HCT116 (cell line): ENCODE measurements at places on chromosomes 2 and 18. TPM values are rescaled to one million over a fixed set of nuclear protein-coding genes. Genes with fewer than 3 reads are reported as not detected.

Gene CDK15
- not detected for total RNA-seq

Gene TGFA
- total RNA-seq, result 50.1 TPM

GRCh38 chr2:71767663-71768062, 314.3 kb downstream of the DYSF start:
- H3K27ac ChIP-seq, result no peak overlapping the region
- H3K36me3 ChIP-seq, result no peaks in the 10 kb centered on the region
- no peak for DNase-seq
- H3K27me3 ChIP-seq, result no peaks in the 10 kb centered on the region

- no peaks in the 10 kb centered on the region for H3K36me3 ChIP-seq
These were observed 678.0 kb downstream of the RNF144A start for GRCh38 chr2:7595206-7595605.

Gene CDCA7
- 57.9 TPM for total RNA-seq

- DNase-seq, result no peak
- no peaks in the 10 kb centered on the region for H3K27me3 ChIP-seq
- H3K4me3 ChIP-seq, result no peak overlapping the region
These were observed 62.3 kb upstream of the ACYP2 start for GRCh38 chr2:54052825-54053718.

DNA sequence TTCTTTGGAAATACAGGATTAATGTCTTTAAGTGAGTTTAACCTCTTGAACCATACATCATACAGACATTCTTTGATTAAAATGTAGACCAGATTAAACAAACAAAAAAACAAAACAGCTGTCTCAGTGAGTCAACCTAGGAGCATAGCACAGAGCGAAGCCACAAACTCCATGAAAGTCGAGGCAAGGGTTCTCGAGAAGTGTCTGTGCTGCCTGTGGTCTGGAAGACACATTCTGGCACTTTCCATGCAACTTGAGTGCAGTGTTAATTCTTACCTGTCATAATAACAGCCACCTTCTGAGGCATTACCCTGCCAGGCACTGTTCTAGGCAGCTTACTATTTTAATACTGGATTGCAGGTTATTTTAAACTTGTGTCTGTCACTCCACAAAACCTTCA, 435.5 kb upstream of the MMADHC start:
- H3K4me3 ChIP-seq, result no peak overlapping the region
- H3K36me3 ChIP-seq, result no peaks in the 10 kb centered on the region
- no peak for DNase-seq
- no peaks in the 10 kb centered on the region for H3K27me3 ChIP-seq

GRCh38 chr18:22490429-22490846, 72.7 kb upstream of the CTAGE1 start:
- DNase-seq, result no peak
- H3K4me3 ChIP-seq, result no peak overlapping the region
- H3K27ac ChIP-seq, result no peak overlapping the region
- H3K4me1 ChIP-seq, result peaks cover 8% of the 10 kb centered on the region; the same call in 1 of the 2 replicates

Gene KCNS3
- 5.2 TPM for total RNA-seq

DNA sequence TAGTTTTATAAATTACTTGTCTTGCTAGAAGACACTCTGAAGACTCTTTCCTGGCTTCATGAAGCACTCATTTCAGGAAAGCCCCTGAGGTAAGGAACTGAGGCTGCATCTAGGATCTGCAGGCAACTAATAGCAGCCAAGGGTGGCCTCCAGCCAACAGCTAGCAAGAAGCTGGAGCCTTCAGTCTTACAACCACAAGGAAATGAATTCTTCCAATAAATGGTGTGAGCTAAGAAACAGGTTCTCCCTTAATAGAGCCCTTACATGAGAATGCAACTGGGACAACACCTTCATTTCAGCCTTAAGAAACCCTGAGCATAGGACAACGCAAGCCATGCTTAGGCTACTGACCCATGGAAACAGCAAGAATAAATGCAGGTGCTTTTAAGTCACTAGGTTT, 254.6 kb upstream of the RBBP8 start:
- no peak overlapping the region for H3K27ac ChIP-seq
- no peak for DNase-seq
- H3K4me1 ChIP-seq, result no peaks in the 10 kb centered on the region
- H3K4me3 ChIP-seq, result no peak overlapping the region
- H3K27me3 ChIP-seq, result peaks cover 8% of the 10 kb centered on the region; the same call in 1 of the 2 replicates
- no peaks in the 10 kb centered on the region for H3K36me3 ChIP-seq

Gene PLA2R1
- 0.34 TPM for total RNA-seq

Gene LOXHD1
- not detected for total RNA-seq

DNA sequence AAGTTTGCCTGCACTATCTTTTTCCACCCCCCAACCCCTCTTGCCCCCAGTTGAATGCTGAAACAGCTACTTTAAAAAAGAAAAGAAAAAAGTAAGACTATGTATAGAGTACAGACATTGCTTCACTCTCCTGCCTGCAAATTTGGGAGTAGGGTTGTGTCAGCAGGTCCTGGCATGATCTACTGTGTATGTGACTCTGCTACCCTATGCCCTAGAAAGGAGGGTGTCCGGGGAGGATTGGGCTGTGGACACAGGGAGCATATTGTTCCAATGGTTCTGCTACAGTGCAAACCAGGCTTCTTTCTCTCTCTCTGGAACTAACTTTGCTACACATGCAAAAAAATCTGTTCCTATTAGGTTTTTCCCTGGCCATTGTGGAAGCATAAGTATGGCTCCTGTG, 9.9 kb upstream of the ZEB2 start:
- H3K36me3 ChIP-seq, result no peaks in the 10 kb centered on the region
- no peaks in the 10 kb centered on the region for H3K4me1 ChIP-seq
- no peak overlapping the region for H3K27ac ChIP-seq

Gene VIT
- total RNA-seq, result not detected

Gene IL36B
- total RNA-seq, result not detected

DNA sequence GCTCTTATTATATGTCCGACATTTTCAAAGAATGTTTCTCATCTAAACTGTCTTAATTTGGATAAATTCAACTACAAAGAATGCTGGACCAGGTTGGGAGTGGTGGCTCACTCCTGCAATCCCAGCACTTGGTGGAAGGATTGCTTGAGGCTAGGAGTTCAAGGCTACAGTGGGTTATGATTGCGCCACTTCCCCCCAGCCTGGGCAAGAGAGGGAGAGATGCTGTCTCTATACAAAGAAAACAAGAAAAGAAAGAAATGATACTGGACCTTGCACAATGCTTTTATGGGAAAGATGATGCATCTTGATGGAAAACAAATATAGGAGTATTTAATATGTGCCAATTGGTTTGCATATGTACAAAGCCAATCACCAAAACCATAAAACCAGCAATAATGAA, 296.7 kb downstream of the LPIN1 start:
- no peak overlapping the region for H3K4me3 ChIP-seq
- H3K27me3 ChIP-seq, result no peaks in the 10 kb centered on the region
- H3K4me1 ChIP-seq, result no peaks in the 10 kb centered on the region
- DNase-seq, result no peak
- no peaks in the 10 kb centered on the region for H3K36me3 ChIP-seq

Gene TSPYL6
- not detected for total RNA-seq

DNA sequence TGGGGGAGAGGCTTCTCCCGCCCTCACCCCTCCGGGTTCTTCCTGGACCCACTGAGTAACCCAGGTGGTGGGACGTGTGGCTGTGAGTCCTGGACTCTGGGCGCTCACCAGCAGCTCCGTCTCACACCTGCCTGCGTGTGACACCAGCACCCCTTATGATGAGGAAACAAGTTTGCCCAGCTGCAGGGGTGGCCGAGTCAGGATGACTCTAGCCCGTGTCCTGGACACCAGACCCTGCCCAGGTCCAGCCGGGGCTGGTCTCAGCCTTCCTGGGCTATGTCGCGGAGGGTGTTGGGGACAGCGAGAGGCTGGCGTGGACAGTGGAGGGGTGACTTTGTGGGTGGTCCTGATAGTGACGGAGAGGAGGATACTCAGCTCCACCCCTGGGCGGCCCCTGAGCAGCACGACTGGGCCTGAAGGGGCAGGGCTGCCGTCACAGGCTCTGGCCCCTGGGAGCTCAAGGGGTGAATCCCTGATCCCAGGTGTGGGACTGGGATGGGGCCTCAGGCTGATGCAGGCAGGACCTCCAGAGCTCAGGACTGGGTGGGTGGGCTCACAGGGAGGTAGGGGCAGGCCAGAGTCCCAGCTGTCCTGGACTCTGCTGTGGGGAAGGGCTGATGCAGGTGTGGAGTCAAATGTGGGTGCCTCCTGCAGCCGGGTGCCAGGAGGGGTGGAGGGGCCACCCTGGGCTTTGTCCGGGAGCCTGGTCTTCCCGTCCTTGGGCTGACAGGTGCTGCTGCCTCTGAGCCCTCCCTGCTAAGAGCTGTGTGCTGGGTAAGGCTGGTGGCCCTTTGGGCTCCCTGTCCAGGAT, 3.7 kb downstream of the GPR35 start:
- H3K4me3 ChIP-seq, result no peak overlapping the region
- H3K27ac ChIP-seq, result no peak overlapping the region
- H3K36me3 ChIP-seq, result no peaks in the 10 kb centered on the region
- H3K27me3 ChIP-seq, result no peaks in the 10 kb centered on the region
- no peaks in the 10 kb centered on the region for H3K4me1 ChIP-seq

Gene ANKRD30BL
- total RNA-seq, result not detected

Gene RNPEPL1
- total RNA-seq, result 49.7 TPM
